Right renal pelvis (tissue), 4 donors: ENCODE measurements at places on chromosomes 3 and 15. TPM values are rescaled to one million over a fixed set of nuclear protein-coding genes. Genes with fewer than 3 reads are reported as not detected.

Gene SH3GL3
- 10.4 TPM for polyA plus RNA-seq

Gene SLC24A5
- 0.17 TPM for polyA plus RNA-seq

Gene LDHAL6B
- polyA plus RNA-seq, result 0.17 TPM

Gene LCTL
- polyA plus RNA-seq, result 0.19 TPM

Gene NEK11
- 23.7 TPM for polyA plus RNA-seq

Gene TRPC1
- polyA plus RNA-seq, result 10.5 TPM

Gene NCEH1
- polyA plus RNA-seq, result 4.6 TPM

Gene TMEM207
- polyA plus RNA-seq, result 23.9 TPM

DNA sequence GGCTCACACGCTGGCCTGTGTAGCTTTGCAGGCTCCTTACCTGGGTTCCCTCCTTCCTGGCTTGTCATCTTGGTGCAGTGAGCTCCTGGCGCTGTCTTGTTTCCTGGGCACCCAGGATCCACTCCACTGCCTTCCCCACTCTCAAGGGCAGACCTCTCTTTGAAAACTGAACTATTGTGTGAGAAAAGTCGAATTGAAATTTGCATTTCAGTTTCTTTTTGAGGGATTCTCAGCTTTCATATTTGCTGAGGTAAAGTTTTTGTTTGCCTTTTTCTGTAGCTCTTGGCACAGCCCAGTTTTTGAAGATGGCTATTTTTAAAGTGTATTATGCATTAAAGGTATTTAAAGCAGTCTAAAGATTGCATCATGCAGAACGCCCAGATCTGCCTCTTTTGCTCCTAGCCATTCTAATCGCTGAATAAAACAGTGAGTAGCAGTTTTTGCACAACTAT is 70.1 kb downstream of the CCK start:
- DNase-seq, result no peak

DNA sequence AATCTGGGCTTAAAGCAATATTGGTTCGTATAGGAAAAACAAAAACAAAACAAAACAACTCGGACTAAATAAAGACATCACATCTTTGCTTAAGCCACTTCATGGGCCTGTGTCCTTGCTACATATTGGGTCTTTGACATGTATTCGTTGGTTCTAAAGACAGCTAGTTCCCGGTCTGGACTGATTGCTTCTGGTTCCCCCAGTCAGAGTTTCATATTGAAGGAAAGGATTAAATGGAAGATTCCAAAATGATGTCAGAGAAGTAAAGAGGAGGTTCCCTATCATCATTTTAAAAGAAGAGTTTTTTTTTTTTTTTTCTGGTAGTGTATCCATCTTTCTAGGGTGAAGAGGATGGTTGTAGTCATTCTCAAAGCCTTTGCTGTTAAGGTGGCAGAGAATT is 2.3 kb downstream of the OXSR1 start:
- no peak for DNase-seq

DNA sequence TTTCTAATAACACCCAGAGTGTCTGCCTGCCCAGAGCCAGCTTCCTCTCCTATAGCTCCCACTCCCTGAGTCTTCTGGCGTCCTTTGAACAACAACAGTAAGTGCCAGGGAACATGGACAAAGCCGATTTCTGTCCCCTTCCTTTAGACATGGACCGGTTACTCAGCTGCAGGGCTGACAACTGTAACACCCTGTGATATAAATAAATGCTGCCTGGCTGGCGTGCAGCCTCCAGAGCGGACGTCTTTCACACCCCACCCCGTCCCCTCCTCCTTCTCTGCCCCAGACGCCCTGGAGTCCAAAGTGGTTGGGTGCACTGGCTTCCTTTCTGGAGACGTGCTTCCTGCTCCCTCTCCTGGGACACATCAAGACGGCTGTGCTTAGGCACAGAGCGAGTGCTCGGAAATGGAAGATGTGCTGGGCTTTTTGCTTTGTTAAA is 281.9 kb upstream of the LRRFIP2 start:
- DNase-seq, result no peak

DNA sequence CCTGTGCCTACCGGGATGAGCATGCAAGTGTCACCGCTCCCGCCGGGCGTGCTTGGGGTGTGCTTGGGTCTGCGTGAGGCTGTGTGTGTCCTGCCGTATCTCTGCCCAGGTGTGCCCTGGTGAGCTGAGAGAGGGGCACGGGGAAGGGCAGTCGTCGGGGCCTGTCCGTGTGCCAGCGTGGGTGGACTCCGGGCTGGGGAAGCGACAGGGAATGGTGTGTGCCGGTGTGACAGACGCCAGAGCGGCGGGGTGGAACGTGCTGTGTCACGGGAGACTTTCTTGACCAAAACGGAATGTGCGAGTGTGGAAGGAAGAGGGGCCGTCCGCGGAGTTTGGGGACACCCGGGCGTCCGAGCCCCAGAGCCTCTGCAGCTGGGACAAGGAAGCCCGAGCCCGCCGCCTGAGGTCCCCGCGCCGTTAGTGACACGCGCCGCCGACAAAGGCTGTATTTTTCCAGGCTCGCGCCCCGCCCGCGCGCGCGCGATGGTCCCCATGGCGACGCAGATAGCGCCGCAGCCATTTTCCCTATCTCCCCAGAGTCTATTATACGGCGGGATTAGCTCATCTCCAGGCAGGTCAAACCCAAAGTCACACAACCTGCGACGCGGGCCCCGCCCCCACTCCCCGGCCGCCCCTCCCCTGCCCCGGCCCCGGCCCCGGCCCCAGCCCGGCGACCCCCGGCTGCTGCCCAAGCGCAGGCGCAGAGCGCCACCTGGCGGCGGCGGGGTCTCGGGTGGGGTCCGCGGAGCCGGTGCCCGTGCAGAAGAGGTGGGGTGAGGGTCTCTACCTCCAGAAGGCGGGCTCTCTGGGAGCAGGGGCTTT is 4.5 kb upstream of the GATA2 start:
- no peak for DNase-seq

DNA sequence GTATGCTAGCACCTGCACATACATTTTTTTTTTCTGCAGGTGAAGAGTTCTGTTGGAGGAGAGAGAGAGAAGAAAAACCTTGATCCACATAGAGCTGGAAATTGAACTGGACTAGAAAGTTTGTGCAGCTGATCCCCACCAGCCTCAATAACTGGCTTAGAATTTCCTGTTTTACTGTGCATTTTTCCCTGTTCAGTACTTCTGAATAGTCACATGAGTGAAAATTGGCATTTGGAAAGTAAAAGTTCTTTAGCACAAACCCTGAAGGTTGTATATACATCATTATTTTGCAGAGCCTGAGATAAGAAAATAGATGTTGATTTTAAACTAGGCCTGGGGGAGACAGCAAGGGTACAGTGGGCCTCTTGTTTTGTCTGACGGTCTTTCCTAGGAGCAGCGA is 42.3 kb downstream of the GHSR start:
- no peak for DNase-seq

GRCh38 chr15:75347222-75348033 is 589 bp downstream of the NEIL1 start:
- no peak for DNase-seq

DNA sequence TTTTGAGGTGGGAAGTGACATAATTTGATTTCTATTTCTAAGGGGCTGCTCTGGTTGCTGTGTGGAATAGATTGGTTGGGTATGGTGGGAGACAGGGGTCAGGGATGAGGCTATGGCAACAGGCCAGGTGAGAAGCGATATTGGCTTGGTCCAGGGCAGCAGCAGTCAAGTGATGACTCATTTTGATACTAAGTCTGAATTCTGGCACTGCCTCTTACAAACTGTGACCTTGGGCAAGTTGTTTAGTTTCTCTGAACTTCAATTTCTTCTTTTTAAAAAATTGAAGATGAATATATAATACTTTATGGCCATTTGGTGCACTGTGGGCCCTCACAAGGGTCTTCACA is 40.4 kb upstream of the CLSTN2 start:
- no peak for DNase-seq

GRCh38 chr3:158571969-158572765 is 1.2 kb downstream of the MLF1 start:
- no peak for DNase-seq

- DNase-seq, result no peak
These were observed 397.4 kb upstream of the AZI2 start for GRCh38 chr3:28745916-28746617.

DNA sequence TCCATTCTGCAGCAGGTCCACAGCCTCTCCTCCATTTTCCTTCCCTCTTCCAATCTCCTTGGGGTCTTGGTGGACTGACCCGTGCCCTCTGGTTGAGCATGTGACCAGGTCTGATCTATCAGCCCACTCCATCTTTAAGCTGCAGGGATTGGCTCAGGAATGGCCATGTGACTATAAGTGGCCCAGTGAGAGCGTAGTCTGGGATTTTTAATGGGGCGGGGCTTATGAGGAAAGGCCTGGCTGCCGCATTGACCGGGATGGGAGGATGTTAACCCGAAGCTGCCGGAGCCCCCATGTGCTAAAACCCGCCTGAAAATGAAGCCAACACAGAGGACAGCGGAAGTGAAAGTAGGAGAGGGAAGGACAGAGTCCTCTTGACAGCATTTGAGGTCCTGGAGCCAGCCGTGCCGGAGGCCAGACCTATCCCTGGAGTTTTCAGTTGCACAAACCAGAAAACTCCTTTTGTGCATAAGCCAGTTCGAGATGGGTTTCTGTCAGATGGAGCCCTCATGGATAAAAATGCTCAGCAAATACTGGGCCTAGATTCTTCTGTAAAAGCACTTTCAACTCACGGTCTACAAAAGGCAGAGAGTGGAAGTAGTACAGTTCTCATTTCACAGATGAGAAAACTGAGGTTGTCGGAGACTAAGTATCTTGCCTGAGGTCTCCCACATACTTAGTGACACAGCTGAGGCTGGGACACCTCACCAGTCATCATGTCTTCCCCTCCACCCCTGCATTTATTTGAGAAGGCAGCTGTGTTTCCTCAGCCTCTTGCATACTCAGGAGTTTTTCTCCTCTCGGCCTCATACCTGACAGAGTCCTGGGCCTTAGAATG is 61.9 kb downstream of the ATP2B2 start:
- no peak for DNase-seq

DNA sequence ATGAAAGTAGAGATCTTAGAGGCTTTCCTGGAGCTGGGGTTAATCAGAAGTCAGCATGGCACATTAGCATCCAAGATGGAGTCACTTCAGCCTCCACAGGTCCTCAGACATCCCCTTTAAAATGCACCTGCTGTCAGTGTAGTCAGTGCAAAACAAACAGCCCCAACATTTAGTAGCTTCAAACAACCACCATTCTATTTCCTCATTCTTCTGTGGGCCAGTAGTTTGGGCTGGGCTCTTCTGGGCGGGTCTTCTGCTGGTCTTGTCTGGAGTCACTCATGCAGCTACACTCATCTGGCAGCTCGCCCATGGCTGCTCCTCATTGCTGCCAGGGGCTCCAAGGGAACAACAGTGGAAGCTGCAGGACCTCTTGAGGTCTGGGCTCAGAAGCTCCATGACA is 99.9 kb downstream of the TLE3 start:
- DNase-seq, result no peak

GRCh38 chr3:124137216-124137615 is 145.3 kb upstream of the ROPN1 start:
- no peak for DNase-seq

GRCh38 chr3:22977042-22977441 is 226.1 kb upstream of the UBE2E2 start:
- no peak for DNase-seq

DNA sequence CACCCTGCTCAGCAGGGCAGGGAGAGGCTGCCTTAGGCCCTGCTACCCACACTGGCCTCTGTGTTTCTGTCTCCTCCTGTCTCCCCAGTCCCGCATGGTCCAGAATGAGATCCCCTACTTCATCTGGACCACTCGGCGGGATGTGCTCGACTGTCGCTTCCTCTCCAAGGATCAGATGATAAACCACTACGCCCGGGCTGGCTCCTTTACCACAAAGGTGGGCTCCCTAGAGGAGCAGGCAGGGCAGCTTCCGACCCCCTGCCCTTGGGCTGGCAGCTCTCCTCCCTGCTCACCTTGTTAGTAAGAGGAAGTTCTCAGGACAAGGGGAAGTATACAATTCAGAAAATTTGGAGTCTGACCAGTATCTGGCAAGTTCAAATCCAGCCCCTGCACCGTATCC is 5.9 kb downstream of the TTLL3 start:
- DNase-seq, result no peak

DNA sequence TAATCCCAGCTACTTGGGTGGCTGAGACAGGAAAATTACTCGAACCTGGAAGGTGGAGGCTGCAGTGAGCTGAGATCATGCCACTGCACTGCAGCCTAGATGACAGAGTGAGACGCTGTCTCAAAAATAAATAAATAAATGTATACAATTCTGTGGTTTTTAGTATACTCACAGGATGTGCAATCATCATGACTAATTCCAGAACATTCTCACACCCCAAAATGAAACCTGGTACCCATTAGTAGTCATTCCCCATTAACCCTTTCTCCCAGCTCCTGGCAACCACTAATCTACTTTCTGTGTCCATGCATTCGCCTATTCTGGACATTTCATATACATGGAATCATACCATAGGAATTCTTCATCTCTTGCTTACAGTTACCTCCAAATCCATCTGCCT is 44.5 kb downstream of the LRRFIP2 start:
- DNase-seq, result no peak

DNA sequence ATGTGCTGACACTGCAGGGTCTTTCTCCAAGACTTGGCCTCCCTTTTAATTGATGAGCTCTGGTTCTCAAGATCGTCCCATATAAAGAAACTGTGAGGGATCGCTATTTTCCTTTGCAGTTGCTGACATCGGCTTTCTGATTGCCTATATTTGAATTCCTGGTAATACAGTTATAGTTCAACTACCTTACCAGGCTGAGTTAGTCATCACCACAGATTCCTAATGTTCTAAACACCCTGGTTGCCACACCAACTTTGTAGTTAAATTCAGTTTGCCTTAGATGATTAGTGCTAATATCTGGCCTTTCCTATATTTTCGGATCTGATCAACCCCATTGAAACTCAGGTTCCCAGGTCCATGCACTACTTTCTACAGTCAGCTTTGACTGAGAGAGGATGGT is 125.0 kb downstream of the GMNC start:
- DNase-seq, result no peak

DNA sequence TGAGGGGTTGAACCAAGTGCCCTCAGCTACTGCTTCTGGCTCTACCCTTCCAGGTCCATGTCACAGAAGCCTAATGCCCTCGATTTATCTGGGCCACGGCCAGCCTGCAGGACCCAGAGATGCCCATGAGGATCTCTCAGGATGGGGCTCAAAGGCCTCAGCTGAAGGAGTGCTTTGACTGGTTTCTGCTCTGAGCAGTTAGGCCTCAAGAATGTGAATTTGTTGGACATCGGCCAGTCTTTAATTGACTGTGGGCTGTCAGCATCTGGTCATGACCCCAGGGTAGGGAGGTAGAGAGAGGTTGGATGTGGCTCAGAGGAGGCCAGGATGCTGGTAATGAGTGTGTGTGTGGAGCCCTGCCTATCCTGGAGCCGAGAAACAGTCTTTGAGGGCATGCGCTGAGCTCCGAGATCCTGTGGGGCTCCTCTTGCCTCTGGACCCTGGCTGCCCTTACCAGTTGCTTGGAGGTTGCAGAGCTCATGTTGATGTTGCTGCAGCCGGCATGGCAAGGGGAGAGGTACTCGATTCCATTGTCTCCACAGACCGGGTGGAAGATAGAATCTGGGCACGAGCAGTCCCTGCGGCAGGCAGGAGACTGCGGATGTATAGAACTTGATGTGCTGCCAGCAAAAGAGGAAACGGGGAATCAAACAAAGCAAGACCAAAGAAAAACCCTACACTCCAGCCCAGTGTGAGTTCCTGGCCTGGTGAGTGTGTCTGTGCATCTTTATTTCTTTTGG is 49.1 kb upstream of the RAB6B start:
- DNase-seq, result no peak
